GM23248 (cell line): ENCODE measurements at places on chromosomes 6 and 20. TPM values are rescaled to one million over a fixed set of nuclear protein-coding genes. Genes with fewer than 3 reads are reported as not detected.

The LPIN3 gene
- 11.1 and 11.5 TPM in 2 replicates for total RNA-seq

The TOX2 gene
- total RNA-seq = 0.97 and 4.3 TPM in 2 replicates

The PMEPA1 gene
- total RNA-seq = 6.1 and 6.6 TPM in 2 replicates

GRCh38 chr6:113526995-113527394 lies 330.1 kb upstream of the MARCKS start:
- DNase-seq = no peak

GRCh38 chr6:170590725-170591124 lies 6.3 kb upstream of the PDCD2 start:
- DNase-seq = no peak

GRCh38 chr6:79403086-79403485 lies 134.1 kb downstream of the LCA5 start:
- DNase-seq = no peak

DNA sequence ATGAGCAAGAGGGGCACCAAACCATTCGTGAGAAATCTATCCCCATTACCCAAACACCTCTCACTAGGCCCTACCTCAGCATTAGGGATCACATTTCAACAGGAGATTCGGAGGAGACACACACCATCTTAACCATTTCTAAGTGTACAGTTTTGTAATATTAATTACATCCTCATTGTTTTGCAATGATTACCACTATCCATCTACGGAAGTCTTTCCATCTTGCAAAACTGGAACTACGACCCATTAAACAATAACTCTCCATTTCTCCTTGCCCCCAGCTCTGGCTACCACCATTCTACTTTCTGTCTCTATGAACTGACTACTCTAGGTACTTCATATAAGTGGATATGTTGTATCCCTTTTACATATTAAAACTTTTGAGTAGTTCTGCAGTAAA lies 20.1 kb downstream of the ACOT13 start:
- no peak for DNase-seq

GRCh38 chr6:56370561-56371211 lies 123.3 kb upstream of the COL21A1 start:
- DNase-seq = peak; percentile 91

DNA sequence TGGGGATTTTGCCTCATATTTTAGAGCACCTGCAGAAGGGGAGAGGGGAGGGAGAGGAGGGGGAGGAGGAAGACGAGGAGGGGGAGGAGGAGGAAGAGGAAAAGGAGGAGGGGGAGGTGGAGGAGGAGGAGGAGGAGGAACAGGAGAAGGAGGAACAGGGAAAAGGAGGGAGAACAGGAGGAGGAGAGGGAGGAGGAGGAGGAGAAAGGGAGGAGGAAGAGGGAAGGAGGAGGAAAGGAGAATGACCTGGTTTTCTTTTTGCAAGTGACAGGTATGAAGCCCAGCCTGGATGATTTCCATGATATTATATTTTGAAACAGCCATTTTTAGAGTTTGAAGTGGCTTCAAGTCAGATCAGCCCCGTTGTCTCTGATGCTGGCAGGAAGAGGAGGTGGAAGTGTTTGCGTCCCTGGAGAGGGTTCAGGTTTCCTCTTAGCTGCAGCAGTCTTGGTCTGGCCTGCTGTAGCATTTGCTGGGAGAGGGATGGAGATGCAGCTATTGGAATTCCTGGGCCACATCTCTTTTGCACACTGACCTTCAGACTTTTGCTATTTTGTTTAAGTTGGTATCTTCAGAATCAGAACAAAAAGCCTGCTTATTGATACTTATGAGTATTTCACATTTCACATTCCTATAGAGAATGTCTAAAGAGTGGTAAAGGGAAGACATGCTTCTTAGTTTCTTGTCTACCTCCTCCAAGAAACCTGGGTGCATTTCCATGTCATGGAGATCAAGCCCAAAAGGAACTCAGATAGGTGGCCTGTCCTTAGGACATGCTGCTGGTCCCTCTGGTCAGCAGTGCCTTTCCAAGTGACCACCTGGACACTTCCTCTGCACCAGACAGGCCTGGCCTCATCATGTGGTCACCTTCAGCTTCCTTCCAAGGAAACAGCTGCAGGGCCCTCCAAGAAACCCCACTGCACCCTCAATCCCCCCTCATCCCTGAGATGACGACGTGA lies 54.3 kb upstream of the IYD start:
- no peak for DNase-seq

DNA sequence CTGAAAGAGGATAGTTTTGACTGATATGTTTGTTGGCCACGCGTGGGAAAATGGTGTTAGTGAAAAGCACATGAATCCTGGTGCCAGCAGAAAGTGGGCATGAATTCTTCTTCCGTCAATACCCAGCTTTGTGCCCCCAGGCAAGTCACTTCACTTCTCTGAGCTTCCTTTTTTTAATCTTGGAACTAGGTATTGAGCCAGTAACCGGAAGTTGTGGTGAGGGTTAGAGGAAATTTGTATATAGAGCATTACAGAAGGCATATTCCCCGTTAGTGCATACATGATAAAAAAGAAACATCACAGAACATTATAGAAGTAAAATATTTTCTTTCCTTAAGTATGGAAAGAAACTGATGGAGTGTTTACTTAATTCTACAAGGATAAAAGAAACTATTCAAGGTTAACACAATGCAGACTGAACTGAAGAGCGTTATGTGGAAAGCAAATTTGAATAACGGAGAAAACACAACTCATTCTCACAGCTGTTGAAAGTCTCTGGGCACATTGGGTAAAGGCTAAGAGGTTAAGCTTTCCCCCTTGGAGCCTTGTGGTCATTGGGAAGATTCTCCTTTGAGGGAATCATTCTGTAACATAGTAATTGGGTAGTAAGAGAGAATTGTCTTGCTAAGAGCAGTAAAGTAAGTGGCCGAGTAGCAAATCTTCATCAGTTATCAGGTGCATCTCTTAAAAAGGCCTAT lies 223.1 kb downstream of the BCAS1 start:
- DNase-seq = no peak
